H9 (cell line): ENCODE measurements at places on chromosomes 6 and 20. TPM values are rescaled to one million over a fixed set of nuclear protein-coding genes. Genes with fewer than 3 reads are reported as not detected.

Gene PDYN
- 0.59 and 0.63 TPM in 2 replicates for total RNA-seq

Gene NKX2-4
- total RNA-seq: 0.13 and 0.15 TPM in 2 replicates

Gene OR2H1
- not detected in 2 replicates for total RNA-seq

Gene MDFI
- total RNA-seq: 40.9 and 45.0 TPM in 2 replicates

Gene OSER1
- 35.7 and 36.1 TPM in 2 replicates for total RNA-seq

DNA sequence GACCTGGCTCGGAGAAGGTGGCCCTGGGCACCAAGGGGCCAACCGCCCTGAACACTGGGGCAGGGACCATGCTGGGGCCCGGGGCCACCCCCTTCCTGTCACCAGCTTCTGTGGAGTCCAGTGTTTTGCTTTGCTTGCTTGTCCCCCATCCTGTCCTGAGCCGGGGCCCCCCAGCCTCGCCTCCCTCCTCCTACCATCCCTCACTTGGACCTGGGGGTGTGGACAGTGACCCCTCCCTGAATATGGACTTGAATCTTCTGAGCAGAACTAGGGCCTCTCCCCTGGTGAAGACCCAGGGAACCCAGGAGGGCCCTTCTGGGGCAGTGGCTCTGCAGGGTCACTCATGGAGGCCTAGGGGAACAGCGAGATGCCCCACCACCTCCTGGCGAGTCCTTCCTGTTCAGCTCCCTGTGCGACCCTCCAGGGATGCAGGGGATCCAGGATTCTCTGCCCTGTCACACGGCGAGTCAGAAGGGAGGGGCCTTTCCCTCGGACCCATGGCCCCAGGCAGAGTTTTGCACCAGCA, 41.6 kb downstream of the VSTM2L start:
- H3K4me1 ChIP-seq: no peaks in the 10 kb centered on the region
- peak; percentile 25 for DNase-seq
- no peak overlapping the region for H3K4me3 ChIP-seq
- H3K36me3 ChIP-seq: no peaks in the 10 kb centered on the region; the same call in 1 of the 3 replicates
- no peak overlapping the region for H3K27ac ChIP-seq

- no peaks in the 10 kb centered on the region for H3K27me3 ChIP-seq
- no peak overlapping the region for H3K4me3 ChIP-seq
These were observed 359.6 kb downstream of the UTRN start for GRCh38 chr6:144644776-144645175.

GRCh38 chr20:62367633-62368391, 700 bp upstream of the LAMA5 start:
- H3K4me1 ChIP-seq: peaks cover 9% of the 10 kb centered on the region; the same call in 1 of the 2 replicates
- H3K27me3 ChIP-seq: no peaks in the 10 kb centered on the region
- no peaks in the 10 kb centered on the region for H3K36me3 ChIP-seq
- no peak overlapping the region for H3K27ac ChIP-seq
- peak overlapping the region; percentile 58 for H3K4me3 ChIP-seq
- peak; percentile 74 for DNase-seq

- H3K36me3 ChIP-seq: peaks cover 4% of the 10 kb centered on the region; the same call in 2 of the 3 replicates
- H3K4me1 ChIP-seq: no peaks in the 10 kb centered on the region
- DNase-seq: no peak
- H3K27me3 ChIP-seq: no peaks in the 10 kb centered on the region
- H3K4me3 ChIP-seq: no peak overlapping the region
These were observed 17.0 kb downstream of the PHF20 start for GRCh38 chr20:35788796-35789195.

DNA sequence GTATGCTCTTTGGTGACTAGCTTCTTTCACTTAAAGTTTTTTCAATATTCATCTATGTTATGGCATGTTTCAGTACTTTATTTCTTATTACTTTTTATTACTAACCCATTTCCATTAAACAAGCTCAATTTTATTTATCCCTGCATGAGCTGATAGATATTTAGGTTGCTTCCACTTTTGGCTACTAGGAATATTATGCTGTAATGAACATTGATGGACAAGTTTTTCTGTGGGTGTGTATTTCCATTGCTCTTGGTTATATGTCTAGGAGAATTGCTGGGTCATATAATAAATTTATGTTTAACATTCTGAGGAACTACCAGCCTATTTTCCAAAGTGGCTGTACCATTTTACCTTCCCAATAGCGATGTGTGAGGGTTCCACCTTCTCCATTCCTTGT, 69.9 kb downstream of the ZBTB2 start:
- no peak for DNase-seq
- H3K27me3 ChIP-seq: no peaks in the 10 kb centered on the region
- no peaks in the 10 kb centered on the region for H3K4me1 ChIP-seq
- no peak overlapping the region for H3K4me3 ChIP-seq
- peaks cover 7% of the 10 kb centered on the region; the same call in 1 of the 2 replicates for H3K36me3 ChIP-seq

DNA sequence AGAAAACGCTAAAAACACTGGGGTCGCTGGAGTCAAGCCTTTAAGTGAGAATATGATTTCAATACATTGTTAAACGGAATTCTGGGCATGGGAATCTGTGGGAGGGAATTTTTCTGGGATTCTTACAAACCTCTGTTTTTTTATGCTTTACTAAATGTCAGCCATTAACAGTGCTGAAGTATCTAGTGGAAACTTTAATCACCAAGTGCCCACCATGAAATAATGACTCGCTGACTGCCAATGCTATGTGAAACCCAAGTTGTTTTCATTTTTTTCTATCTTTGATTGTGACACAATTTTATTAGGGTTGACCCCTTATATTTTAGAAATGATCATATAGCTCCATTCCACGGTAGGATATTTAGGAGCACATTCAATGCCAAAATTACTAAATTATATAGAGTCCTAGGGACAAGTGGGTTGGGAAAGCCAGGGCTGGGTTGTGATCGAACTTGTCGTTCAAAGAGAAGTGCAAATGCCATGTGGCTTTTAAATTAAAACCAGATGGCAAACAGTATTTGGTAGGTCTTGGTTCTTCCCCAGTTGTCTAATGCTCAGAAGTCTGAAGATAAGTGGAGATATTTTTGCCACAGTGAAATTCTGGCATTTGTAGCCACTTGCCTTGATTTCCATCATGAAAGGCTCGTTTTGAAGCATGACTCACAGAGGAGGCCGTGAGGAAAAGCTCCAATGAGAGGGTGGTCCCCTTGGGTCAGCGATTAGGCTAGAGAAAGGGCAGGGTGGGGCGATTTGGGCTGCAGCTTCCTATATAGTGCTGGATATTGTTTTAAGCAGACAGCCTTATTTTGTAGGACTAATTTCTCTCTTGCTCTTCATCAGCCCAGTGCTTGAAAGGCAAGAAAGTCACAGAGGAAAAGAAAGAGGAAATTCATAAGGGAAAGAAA, 254.4 kb upstream of the JAG1 start:
- no peak overlapping the region for H3K4me3 ChIP-seq
- no peak overlapping the region for H3K27ac ChIP-seq
- no peaks in the 10 kb centered on the region for H3K36me3 ChIP-seq
- no peak for DNase-seq
- H3K27me3 ChIP-seq: no peaks in the 10 kb centered on the region

- no peaks in the 10 kb centered on the region for H3K4me1 ChIP-seq
- no peak overlapping the region for H3K4me3 ChIP-seq
- no peak overlapping the region for H3K27ac ChIP-seq
- H3K36me3 ChIP-seq: no peaks in the 10 kb centered on the region
- no peaks in the 10 kb centered on the region for H3K27me3 ChIP-seq
These were observed 1189.1 kb downstream of the GRIK2 start for GRCh38 chr6:102582569-102582968.

DNA sequence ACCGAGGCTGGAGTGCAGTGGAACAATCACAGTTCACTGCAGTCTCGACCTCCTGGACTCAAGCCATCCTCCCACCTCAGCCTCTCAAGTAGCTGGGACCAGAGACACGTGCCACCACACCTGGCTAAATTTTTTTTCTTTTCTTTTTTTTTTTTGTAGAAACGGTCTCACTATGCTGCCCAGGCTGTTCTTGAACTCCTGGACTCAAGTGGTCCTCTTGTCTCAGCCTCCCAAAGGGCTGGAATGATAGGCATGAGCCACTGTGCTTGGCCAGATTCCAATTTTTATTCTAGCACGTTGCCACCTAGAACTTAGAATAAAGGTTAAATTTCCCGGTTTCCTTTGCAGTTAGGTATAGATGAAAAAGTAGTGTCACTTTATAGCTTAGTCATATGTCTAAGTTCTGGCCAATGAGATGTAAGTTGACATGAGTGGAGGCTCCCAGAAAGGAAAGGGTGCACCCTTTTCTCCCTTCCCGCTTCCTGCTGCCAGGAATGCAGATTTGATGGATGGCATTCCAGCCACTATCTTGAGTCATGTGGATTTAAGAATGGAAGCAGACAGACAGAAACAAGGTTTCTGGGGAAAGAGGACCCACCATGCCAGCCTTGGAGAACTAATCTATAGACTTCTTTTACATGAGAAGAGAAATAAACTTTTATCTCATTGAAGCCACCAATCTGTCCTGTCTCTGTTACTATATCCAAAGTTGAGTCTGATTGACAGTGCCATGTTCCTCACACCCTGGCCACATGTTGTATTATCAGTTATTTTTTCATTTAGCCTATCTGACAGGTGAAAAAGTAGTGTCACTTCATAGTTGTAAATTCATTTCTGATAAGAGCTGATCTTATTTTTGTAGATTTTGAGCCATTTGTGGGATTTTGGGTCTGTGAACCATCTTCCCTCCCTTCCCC, 60.6 kb upstream of the NCOA3 start:
- H3K4me3 ChIP-seq: no peak overlapping the region
- no peaks in the 10 kb centered on the region for H3K4me1 ChIP-seq
- no peak overlapping the region for H3K27ac ChIP-seq
- DNase-seq: no peak
- H3K27me3 ChIP-seq: no peaks in the 10 kb centered on the region

- no peaks in the 10 kb centered on the region for H3K27me3 ChIP-seq
- no peak for DNase-seq
- no peak overlapping the region for H3K27ac ChIP-seq
- H3K4me3 ChIP-seq: no peak overlapping the region
- no peaks in the 10 kb centered on the region for H3K36me3 ChIP-seq
- peaks cover 2% of the 10 kb centered on the region; the same call in 1 of the 2 replicates for H3K4me1 ChIP-seq
These were observed 17.5 kb downstream of the ACSS1 start for GRCh38 chr20:25040438-25040831.

GRCh38 chr6:31580807-31581433, 1.3 kb downstream of the LTB start:
- H3K27me3 ChIP-seq: no peaks in the 10 kb centered on the region
- peaks cover 2% of the 10 kb centered on the region; the same call in 1 of the 2 replicates for H3K4me1 ChIP-seq
- DNase-seq: peak; percentile 90
- no peaks in the 10 kb centered on the region for H3K36me3 ChIP-seq

- DNase-seq: no peak
- no peaks in the 10 kb centered on the region for H3K27me3 ChIP-seq
- no peaks in the 10 kb centered on the region for H3K36me3 ChIP-seq
- H3K4me1 ChIP-seq: peaks cover 2% of the 10 kb centered on the region; the same call in 1 of the 2 replicates
These were observed 66.1 kb upstream of the GLP1R start for GRCh38 chr6:38982470-38982869.

DNA sequence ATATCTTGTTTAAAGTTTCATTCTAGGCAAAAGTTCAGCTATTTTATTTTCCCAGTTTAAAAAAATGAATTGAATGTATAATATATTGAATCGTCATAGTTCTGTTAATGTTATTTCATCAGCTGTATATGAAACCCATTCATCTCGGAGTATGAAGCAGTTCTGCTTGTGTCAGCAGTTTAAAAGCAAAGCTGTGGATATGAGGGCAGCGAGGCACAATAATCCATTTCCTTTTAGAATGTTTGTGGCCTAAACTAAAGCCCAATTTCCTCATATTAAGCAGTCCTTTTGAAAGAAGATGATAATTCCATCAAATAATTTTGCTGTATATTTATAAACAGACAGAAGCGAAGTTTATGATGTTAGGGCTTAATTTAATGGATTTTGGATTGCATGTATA, 300.1 kb downstream of the SAMD5 start:
- no peaks in the 10 kb centered on the region for H3K27me3 ChIP-seq
- H3K4me3 ChIP-seq: no peak overlapping the region
- DNase-seq: no peak
- peaks cover 11% of the 10 kb centered on the region for H3K36me3 ChIP-seq
- H3K27ac ChIP-seq: no peak overlapping the region

DNA sequence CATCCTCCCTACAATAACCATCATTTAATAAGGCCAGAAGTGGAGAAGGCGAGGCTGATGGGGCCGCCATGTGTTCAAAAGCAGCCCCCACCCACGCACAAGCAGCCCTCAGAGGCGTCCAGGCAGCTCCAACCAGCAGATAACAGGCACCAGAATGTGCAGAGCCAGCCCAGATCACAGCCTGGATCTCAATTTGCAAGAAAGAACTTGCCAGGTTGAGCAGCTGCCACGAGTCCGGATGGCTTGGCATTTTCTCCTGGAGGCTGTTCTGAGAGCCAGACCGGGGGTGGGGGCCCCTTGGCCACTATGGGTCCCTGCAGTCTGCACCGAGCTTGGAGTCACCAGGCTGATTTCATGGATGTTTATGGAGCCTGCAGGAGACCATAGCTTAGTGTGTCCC, 338.1 kb downstream of the PREX1 start:
- H3K4me3 ChIP-seq: no peak overlapping the region
- H3K27ac ChIP-seq: no peak overlapping the region
- no peaks in the 10 kb centered on the region for H3K36me3 ChIP-seq
- H3K4me1 ChIP-seq: no peaks in the 10 kb centered on the region
- no peak for DNase-seq

DNA sequence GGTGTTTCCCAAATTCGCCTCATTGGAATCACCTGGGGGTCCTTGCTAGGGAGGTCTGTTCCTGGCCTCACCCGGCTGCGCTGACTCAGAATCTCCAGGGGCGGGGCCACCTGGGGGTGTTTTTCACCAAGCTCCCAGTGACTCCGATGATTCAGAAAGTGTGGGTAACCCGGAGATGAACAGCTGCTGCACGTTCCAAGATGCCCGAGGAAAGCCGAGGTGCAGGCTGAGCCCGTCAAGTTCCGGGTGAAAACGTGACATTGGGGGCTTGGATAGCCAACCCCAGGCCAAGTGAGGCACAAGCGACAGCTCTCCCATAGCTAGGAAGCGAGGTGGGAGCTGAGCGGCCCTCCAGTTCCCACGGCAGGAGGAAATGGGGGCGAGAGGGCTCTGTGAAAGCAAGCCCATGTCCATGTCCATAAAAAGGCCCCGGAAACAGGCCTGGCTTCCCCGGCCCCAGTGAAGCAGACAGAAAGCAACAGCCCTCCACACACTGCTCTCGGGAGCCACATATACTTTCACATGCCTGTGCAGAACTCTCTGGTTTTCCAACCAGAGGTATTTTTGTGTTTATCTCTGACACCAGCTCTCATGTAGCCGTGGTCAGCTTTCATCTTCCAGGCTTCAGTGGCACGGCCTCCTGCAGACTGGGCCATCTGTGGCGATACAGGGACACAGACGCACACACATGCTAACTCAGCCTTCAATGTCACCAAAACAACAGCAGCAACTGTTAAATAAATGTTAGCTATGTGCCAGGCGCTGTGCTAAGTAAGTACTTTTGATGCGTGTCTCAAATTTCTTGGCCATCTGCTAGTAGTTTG, 90.7 kb upstream of the CCDC28A start:
- H3K27me3 ChIP-seq: no peaks in the 10 kb centered on the region
- no peaks in the 10 kb centered on the region for H3K4me1 ChIP-seq
- H3K36me3 ChIP-seq: peaks cover 7% of the 10 kb centered on the region
- no peak overlapping the region for H3K27ac ChIP-seq

DNA sequence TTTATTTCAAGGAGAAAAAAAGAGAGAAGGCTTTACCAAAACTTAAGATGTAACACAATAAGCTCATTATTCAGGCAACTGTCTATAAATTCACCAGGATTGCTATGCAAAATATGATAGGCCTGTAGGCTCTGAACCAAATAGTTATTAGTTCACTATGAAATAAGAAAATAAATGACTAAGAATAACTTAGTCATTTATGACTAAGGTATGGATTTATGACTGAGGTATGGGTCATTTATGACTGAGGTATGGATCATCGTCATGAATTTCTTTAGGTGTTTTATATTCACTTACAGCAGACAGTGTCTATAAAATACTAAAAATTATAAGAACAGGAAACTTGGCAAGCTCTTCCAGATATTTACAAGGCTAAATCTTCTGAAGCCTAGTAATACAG, 52.1 kb upstream of the SNX9 start:
- no peaks in the 10 kb centered on the region for H3K27me3 ChIP-seq
- H3K4me1 ChIP-seq: peaks cover 6% of the 10 kb centered on the region; the same call in 1 of the 2 replicates
- no peak overlapping the region for H3K4me3 ChIP-seq
- DNase-seq: no peak
- H3K36me3 ChIP-seq: peaks cover 8% of the 10 kb centered on the region; the same call in 1 of the 2 replicates
